ENCODE measurements at places on chromosomes 12 and 14. TPM values are rescaled to one million over a fixed set of nuclear protein-coding genes. Genes with fewer than 3 reads are reported as not detected.

DNA sequence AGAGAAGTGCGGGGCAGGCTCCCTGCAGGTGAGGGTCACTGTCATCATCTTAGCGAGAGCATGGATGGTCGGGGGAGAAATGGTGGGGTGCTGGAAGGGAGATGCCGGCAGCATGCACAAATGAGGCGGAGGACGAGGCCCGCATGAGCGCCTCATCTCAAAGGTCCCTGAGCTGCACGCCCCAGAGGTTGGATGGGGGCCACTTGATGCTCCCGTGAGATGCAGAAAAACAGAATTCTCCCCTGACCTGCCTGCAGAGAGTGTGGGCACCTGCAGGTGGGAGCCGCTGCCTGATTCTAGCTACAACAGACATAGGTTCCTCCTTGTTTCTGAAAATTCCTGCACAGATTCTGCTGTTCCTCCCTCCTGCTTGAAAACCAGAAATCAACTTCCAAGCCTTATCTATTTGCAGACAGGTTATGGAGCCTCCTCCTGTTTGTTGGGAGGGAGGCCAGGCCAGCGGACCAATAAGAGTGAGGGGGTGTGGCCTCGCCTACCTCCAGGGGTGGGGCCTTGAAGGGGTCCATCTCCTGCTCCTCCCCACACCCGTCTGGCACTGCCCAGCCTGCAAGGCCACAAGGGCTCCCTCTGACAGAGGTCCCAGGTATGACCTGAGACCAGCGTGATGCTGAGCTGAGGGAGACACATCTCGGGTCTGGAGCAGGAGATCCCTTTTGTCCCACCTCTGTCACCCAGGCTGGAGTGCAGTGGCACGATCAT, 67.2 kb downstream of the KDM2B start:
- DNase-seq = peak; percentile 73
- H3K4me3 ChIP-seq = no peak overlapping the region
- H3K36me3 ChIP-seq = peaks cover 33% of the 10 kb centered on the region
- no peak overlapping the region for H3K27ac ChIP-seq
- H3K27me3 ChIP-seq = no peaks in the 10 kb centered on the region

GRCh38 chr12:116520801-116521471, 38.2 kb upstream of the MAP1LC3B2 start:
- DNase-seq = no peak
- H3K27ac ChIP-seq = no peak overlapping the region
- no peaks in the 10 kb centered on the region for H3K36me3 ChIP-seq
- no peaks in the 10 kb centered on the region for H3K4me1 ChIP-seq
- no peak overlapping the region for H3K4me3 ChIP-seq

DNA sequence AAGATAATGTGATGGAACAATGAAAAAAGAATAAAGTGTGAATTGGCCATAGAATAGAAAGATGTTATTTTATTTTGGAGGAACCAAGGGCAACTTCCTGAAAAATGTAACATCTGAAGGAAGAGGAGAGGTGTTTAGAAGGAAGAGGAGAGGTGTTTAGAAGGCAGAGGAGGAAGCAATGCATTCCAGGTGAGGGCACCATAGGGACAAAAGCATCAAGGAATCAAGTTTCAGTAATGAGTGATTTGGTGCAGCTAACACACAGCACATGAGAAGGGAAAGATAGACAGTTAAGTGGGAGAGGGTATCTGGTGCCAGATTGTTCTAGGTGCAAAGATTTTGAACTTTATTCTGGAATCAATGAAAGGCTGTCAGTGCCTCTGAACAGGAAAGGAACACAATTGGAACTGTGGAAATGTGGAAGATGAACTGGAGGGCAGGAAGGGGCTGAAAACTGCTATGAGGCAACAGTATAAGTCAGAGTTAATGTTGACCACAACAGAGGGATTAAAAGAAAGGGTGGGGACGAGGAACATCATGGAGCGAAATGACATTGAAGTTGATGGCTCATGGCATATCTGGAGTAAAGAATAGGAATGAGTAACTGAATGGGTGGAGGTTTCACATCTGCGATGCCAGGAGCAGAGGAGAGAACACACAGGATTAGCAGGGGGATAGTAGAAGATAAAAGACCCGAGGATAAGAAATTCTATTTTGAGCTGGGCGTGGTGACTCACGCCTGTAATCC, 326.6 kb downstream of the LRIG3 start:
- no peaks in the 10 kb centered on the region for H3K27me3 ChIP-seq
- H3K36me3 ChIP-seq = no peaks in the 10 kb centered on the region
- H3K4me3 ChIP-seq = no peak overlapping the region

- no peak overlapping the region for H3K4me3 ChIP-seq
- peaks cover 12% of the 10 kb centered on the region for H3K4me1 ChIP-seq
- H3K27ac ChIP-seq = peak overlapping the region; percentile 42
- no peaks in the 10 kb centered on the region for H3K36me3 ChIP-seq
Observed at GRCh38 chr14:23146351-23146910, 27.4 kb upstream of the CEBPE start.

DNA sequence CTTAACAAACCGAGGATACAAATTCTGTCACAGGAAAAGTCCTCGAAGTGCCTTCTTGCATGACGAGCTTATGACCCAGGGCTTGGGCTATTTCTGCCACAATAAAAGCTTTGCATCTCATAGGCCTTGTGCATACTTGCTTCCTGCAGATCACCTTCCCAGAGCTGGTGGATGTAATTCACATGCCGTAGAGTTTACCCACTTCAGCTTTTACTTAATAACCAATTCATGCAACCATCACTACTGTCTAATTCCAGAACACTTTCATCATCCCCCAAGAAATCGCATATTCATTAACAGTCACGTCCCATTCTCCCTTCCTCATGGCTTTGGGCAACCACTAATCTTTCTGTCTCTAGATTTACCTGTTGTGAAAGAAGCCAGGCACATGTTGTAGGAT, 9.0 kb upstream of the BDKRB1 start:
- H3K27me3 ChIP-seq = no peaks in the 10 kb centered on the region
- no peak overlapping the region for H3K27ac ChIP-seq
- no peaks in the 10 kb centered on the region for H3K4me1 ChIP-seq

RBM19 gene
- total RNA-seq = 36.4 TPM

GRCh38 chr14:61187196-61187905, 93.8 kb downstream of the TMEM30B start:
- no peak overlapping the region for H3K27ac ChIP-seq
- DNase-seq = no peak
- peaks cover 4% of the 10 kb centered on the region for H3K27me3 ChIP-seq
- no peaks in the 10 kb centered on the region for H3K36me3 ChIP-seq

DNA sequence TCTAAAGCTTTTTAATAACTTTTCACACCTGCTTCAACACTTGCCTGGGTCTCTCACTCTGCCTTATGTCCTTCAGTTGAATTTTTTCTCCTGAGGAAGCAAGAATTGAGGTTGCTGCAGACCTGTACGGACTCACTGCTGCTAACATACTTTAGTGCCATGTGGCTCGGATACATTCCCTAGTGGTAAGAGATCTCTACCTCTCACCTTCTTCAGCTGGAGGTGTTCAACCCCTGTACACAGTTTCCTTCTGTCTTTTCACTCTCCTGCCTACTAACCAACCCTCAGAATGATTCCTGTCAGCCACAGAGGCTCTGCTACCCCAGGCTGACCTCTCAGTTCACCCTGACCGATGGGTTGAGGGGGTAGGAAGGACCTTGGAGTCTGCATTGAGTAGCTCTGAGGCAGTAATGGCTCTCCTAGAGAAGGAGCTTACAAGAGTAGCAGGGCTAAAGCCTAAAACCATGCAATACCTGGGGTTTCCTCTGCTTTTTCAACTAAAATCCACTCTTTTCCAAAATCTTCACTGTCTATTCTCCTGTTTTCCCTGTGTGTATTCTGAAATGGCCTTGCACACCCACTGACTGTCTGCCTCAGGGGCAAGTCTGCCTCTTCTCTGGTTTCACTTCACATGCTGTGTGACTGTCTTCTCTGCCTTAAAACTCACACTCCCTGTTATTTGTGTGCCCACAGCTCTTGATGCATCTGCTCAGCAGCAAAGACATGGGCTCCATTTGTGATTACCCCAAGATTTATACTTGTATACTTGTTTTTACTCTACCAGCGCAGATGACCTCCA, 14.0 kb upstream of the DHRS2 start:
- no peaks in the 10 kb centered on the region for H3K27me3 ChIP-seq
- H3K4me3 ChIP-seq = no peak overlapping the region
- peaks cover 2% of the 10 kb centered on the region for H3K4me1 ChIP-seq
- H3K27ac ChIP-seq = no peak overlapping the region
- DNase-seq = no peak
- H3K36me3 ChIP-seq = no peaks in the 10 kb centered on the region

DNA sequence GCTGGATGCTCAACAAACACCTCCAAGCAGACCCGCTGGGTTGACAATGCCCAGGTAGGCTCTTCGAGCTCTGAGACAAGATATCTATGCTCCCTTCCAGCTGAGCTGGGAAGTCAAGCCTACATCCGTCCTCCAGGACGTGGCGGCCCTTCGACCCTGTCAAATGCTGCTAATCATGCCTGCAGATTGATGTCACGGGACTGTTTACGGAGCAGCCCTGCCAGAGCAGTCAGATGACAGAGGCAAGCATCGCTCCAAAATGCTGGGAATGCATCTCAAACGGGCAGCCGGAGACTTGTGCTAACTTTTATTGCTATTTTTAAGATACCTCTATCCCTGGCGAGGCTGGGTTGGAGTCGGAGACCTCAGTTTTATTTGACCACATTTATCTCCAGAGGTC, 139.2 kb downstream of the NTF3 start:
- DNase-seq = no peak
- H3K27ac ChIP-seq = no peak overlapping the region
- no peaks in the 10 kb centered on the region for H3K27me3 ChIP-seq
- no peaks in the 10 kb centered on the region for H3K36me3 ChIP-seq

TSPAN19 gene
- not detected for total RNA-seq

- no peak overlapping the region for H3K27ac ChIP-seq
- no peak overlapping the region for H3K4me3 ChIP-seq
- H3K4me1 ChIP-seq = peaks cover 34% of the 10 kb centered on the region
- DNase-seq = no peak
Observed at GRCh38 chr12:89547101-89547500, 21.3 kb upstream of the POC1B start.

GRCh38 chr14:44529026-44529425, 21.9 kb upstream of the FSCB start:
- H3K4me1 ChIP-seq = no peaks in the 10 kb centered on the region
- no peak overlapping the region for H3K4me3 ChIP-seq
- no peaks in the 10 kb centered on the region for H3K36me3 ChIP-seq
- H3K27ac ChIP-seq = no peak overlapping the region
- H3K27me3 ChIP-seq = no peaks in the 10 kb centered on the region

DNA sequence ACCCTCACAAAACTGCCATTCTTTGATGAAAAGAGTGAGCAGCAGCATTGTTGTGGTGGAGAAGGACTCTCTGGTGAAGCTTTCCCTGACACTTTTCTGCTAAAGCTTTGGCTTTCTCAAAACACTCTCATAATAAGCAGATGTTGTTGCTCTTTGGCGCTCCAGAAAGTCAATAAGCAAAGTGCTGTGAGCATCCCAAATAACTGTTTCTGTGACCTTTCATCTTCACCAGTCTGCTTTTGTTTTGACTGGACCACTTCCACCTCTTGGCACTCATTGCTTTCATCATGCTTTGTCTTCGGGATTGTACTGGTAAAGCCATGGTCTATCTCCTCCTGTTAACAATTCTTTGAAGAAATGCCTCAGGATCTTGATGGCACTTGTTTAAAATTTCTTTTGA, 424.7 kb upstream of the TMPO start:
- H3K36me3 ChIP-seq = no peaks in the 10 kb centered on the region
- H3K27me3 ChIP-seq = no peaks in the 10 kb centered on the region
- no peak for DNase-seq
- no peaks in the 10 kb centered on the region for H3K4me1 ChIP-seq

POU6F1 gene
- total RNA-seq = 19.0 TPM

RHOJ gene
- 38.6 TPM for total RNA-seq

GRCh38 chr12:59196989-59197388, 276.7 kb upstream of the LRIG3 start:
- H3K36me3 ChIP-seq = no peaks in the 10 kb centered on the region
- no peaks in the 10 kb centered on the region for H3K4me1 ChIP-seq
- no peak overlapping the region for H3K4me3 ChIP-seq
- H3K27me3 ChIP-seq = no peaks in the 10 kb centered on the region
- no peak for DNase-seq

DNA sequence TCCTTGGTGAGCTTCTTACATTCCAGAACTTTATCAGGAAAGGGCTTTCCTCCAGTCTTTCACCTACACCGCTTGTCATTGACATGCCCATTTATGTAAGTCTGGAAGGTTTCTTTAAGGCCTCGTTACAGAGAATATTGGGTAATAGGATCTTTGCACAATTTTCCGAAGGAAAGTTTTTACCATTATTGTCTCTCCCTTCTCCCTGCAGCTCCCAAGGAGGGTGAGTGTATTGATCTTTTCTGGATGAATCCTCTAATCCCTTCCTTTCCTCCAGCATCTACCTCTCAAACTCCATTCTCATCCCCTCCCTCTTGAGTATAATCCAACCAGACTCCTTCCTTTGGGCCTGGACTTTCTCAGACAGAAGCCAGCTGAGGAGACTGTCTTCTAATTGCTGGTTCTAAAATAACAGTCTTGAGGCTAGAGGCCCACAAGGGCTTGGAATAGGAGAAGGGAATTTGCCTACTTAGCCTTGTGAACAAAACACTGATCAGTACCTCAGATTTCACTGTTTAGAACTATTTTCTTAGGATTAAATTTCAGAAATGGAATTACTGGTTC, 21.8 kb downstream of the WNK1 start:
- H3K27ac ChIP-seq = peak overlapping the region; percentile 6
- no peak overlapping the region for H3K4me3 ChIP-seq
- no peaks in the 10 kb centered on the region for H3K36me3 ChIP-seq
- peaks cover 46% of the 10 kb centered on the region for H3K4me1 ChIP-seq

- H3K27ac ChIP-seq = no peak overlapping the region
- H3K36me3 ChIP-seq = no peaks in the 10 kb centered on the region
- no peaks in the 10 kb centered on the region for H3K4me1 ChIP-seq
- no peaks in the 10 kb centered on the region for H3K27me3 ChIP-seq
- H3K4me3 ChIP-seq = no peak overlapping the region
Observed at GRCh38 chr14:69357544-69358200, 40.4 kb downstream of the ERH start.

GRCh38 chr12:78085542-78086182, 255.0 kb downstream of the NAV3 start:
- H3K4me1 ChIP-seq = no peaks in the 10 kb centered on the region
- H3K4me3 ChIP-seq = no peak overlapping the region
- no peaks in the 10 kb centered on the region for H3K36me3 ChIP-seq
- DNase-seq = no peak
- no peak overlapping the region for H3K27ac ChIP-seq
- no peaks in the 10 kb centered on the region for H3K27me3 ChIP-seq

- peak overlapping the region; percentile 96 for H3K27ac ChIP-seq
- peak; percentile 95 for DNase-seq
- peaks cover 58% of the 10 kb centered on the region for H3K4me1 ChIP-seq
- H3K4me3 ChIP-seq = no peak overlapping the region
- no peaks in the 10 kb centered on the region for H3K27me3 ChIP-seq
- no peaks in the 10 kb centered on the region for H3K36me3 ChIP-seq
Observed at GRCh38 chr14:55107766-55108554, 21.1 kb upstream of the LGALS3 start.

Measured in upper lobe of right lung (tissue), 1 donor.